ENCODE measurements at places on chromosomes 3 and 15.

- no peak for DNase-seq
Measured at GRCh38 chr3:128973988-128974564, 19.8 kb downstream of the CFAP92 start.

GRCh38 chr3:121710347-121710746 lies 39.2 kb downstream of the GOLGB1 start:
- no peak for DNase-seq

DNA sequence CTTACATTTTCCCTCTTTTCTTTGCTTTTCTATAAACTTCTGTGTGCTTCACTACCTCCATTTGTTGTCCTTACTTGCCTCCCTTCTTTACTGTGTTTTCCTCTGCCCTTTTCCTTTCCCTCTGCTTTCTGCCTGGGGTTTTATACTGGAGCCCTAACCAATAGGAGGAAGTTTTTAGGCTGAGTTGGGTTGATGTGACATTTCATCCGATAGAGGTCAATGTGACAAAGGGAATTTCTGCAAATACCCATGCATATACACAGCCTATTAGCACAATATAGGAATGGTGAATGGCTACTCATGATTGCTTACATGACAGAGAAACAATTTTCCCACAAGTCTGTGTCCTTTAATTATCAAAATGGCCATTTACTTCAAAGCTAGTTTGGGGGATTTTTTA lies 153.0 kb upstream of the ARPP21 start:
- no peak for DNase-seq

GRCh38 chr15:52558196-52558595 lies 10.6 kb downstream of the ARPP19 start:
- DNase-seq = peak; percentile 61

GRCh38 chr15:90074916-90075315 lies 27.4 kb downstream of the IDH2 start:
- no peak for DNase-seq

DNA sequence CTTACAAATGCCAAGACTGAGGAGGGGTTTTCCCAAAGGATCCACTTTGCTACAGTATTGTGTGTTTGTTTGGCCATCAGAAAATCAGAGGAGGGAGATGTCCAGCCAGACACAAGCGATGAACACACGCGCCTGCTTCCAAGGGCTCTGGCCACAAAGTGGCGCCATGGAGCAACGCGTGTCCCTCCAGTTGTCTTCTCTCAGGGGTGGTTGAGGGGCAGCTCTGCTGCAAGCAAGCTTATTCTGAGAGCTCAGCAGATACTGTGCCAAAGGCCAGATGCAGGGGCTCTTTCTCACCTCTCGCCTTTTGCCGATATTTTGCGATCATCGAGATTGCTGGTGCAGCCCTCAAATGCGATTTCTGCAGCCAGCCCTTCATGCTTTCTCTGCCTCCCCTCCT lies 88.9 kb upstream of the OSBPL11 start:
- no peak for DNase-seq

DNA sequence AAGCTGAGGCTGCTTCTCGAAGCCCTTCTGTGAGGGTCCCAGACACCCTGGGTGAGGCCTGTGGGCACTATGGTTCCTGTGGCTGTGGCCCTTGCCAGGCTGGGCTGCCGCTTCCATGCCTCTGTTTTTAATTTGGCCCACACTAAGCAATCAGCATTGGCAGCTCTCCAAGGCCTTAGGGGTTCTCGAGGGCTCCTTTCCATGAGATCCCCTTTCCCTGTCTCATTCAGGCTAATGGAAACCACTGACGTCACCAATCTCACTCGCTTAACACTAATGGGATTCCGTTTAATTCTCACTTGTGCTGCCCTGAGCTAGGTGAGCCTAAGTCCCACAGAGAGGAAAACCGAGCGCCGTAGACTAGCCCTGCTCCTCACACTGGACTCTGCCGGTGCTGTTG lies 60.2 kb upstream of the RAB6B start:
- no peak for DNase-seq

GRCh38 chr3:160112481-160112880 lies 112.7 kb upstream of the C3orf80 start:
- no peak for DNase-seq

- no peak for DNase-seq
Measured at GRCh38 chr3:147389717-147390116, 16.6 kb downstream of the ZIC4 start.

GRCh38 chr15:67935244-67935643 lies 95.4 kb upstream of the RNU6-1 start:
- DNase-seq = no peak

GRCh38 chr3:134460965-134461364 lies 24.8 kb downstream of the ANAPC13 start:
- no peak for DNase-seq

DNA sequence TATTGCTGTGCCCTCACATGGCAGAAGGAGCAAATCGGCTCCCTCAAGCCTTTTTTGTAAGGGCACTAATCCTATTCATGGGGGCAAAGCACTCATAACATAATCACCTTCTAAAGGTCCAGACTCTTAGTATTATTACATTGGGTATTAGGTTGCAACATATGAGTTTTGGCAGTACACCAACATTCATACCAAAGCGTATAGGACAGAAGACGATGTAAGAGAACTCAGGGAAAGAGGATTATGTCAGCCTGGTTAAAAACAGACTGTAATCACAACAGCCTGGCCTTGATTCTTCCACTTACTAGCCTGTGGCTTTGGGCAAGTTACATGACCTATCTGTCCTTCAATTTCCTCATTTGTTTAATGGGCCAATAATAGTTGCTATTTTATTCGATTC lies 828.5 kb upstream of the NECTIN3 start:
- no peak for DNase-seq

GRCh38 chr3:17500618-17501017 lies 241.8 kb downstream of the TBC1D5 start:
- no peak for DNase-seq

GRCh38 chr15:68299436-68299835 lies 21.9 kb downstream of the FEM1B start:
- DNase-seq = no peak

- no peak for DNase-seq
Measured at GRCh38 chr3:71078199-71078598, 505.3 kb downstream of the FOXP1 start.

- no peak for DNase-seq
Measured at GRCh38 chr3:15610082-15610759, 8.7 kb downstream of the BTD start.

DNA sequence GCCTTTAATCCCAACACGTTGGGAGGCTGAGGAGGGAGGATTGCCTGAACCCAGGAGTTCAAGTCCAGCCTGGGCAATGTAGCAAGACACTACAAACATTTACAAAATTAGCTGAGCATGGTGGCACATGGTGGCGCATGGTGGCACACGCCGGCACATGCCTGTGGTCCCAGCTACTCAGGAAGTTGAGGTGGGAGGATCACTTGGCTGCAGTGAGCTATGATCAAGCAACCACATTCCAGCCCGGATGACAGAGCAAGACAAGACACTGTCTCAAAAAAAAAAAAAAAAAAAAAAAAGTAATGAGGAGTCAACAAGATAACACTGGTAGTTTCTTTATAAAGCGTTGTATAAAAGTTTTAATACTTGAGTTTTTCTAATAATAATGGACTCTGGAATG lies 10.1 kb downstream of the FEZF2 start:
- DNase-seq = no peak

GRCh38 chr15:71125831-71126450 lies 10.7 kb downstream of the THSD4 start:
- DNase-seq = no peak

DNA sequence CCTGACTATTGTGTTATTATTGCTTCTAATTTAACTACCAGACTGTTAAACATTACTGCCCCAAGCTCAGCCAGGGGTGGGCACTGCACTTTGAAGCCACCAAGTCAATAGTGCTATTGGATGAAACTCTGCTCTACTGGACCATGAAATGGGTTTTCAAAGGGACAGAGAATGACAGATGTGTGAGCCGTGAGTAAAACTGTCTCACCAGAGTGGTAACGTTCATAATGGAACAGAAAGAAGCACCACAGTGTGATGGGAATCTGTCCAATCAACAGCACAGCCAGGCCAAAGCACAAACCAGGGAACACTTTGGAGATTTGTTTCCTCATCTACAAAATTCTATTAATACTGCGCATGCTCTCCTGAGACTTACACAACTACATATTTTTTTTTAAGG lies 171.8 kb upstream of the LPP start:
- no peak for DNase-seq

DNA sequence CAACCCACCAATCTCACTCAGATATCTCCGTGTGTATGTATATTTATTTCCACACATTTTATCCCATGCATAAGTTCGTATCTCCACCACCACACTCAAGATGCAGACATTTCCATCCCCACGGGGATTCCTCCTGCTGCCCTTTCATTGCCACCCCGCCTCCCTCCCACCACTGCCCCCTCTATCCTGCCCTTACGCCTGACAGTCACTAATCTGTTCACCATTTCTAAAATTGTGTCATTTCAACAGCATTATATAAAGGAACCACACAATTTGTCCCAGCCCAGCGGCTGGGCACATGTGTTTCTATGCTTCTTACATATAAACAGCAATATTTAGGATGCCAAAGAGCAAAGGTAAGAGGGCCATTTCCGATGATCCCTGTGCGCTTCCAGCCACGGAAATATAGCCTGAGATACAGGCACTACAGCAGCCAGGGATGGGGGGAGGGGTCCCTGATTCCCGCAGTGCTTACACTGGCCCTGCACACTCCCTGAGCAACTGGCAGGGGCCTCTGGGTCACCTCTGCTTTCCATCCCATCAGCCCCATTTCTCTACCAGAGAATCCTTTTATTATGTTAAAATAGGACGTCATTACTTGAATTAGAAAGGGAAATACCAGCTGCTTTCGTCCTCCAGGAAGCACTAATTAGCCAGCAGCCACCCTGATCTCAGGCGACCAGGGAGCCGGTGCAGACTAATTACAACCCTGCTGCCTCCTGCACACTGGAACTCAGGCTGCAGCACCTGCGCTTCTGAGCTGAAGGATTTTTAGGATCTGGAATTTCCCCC lies 372.0 kb upstream of the ATP10A start:
- no peak for DNase-seq

DNA sequence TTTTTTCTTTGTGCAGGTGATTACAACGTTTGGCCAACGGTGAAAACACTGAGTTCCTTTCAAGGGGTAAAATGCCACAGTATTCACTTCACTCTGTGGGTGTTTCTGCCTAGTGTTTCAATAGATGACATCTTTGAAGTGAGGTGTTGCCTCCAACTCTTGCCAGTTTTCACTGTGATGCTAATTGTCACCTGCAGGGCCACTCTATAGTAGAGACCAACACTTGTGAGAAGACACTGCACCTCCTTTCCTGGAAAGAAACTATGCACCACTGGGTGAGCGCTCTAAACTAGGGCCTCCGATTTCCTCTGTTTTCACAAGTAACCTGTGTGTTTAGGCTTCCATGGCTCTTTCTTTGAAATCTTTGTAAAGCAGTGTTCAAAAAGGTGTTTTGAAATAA lies 98.3 kb downstream of the THRB start:
- no peak for DNase-seq

DNA sequence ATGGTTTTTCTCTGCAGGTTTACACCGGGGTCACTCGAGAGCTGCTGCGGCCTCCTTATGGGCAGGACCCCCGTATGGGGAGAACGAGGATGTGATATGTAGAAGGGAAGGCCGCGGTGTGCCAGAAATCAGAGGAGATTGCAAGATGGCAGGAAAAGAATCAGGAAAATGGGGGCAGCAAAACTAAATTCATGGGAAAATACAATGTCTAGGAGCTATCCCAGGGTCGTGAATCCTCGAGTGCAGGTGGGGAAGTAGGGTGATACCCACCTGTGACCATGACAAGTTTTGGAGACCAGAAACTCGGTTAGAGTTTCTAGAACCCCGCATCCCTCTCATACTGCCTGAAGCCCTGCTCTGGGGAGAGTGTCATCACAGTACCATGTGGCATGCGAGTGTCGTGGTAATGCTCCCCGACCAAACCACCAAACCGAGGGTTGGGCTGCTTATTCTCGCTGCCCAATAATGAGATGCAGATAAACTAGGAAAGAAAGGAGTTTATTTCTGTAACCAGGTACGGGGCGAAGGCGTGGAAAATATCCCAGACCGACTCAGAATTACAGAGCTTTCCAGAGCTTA lies 781 bp downstream of the TRNT1 start:
- peak; percentile 17 for DNase-seq

GRCh38 chr15:31111091-31111647 lies 9.6 kb upstream of the TRPM1 start:
- DNase-seq = no peak

- DNase-seq = no peak
Measured at GRCh38 chr15:56215769-56216168, 27.9 kb downstream of the RFX7 start.

DNA sequence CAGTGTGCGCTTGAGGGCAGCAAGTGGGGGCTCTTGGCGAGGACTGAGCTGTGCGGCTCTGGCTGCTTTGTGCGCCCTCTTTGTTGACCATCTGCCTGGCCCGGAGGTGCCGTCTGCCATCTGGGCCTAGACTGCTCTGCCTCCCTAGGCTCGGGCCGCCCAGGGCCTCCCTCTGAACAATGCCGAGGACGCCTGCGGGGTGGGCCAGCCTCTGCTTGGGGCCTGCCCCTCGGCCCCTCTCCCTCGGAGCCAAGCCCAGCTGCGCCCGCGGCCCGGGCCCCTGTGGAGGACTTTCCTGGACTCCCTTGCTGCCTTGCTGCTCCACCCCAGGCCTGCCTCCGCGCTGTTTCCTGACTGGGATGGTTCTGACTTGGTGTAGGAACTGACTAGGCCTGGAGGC lies 31.9 kb upstream of the SPSB4 start:
- DNase-seq = no peak

GRCh38 chr3:126908752-126909275 lies 74.1 kb upstream of the PLXNA1 start:
- peak; percentile 30 for DNase-seq

DNA sequence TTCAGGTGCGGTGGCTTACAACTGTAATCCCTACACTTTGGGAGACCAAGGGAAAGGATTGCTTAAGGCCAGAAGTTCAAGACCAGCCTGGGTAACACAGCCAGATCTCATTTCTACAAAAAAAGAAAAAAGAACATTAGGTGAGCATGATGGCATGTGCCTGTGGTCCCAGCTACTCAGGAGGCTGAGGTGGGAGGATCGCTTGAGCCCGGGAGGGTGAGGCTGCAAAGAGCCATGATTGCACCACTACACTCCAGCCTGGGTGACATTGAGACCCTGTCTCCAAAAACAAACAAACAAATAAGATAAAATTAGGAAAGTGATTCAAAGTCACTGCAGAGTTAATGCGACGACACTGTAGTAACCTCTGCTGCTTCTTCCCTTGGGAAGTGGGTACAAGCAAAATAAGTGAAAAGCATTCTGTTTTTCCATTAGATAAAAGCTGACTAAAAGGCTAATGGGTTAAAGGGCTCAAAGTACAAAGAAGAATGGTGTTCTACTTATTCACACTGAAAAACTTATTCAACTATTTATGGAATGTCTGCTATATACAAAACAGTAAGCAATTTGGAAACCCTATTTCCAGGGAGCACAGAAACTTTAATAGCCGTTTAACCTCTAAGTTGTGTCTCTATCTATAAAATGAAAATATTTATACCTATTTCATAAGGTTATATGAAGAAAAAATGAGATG lies 8.0 kb upstream of the RPS27L start:
- DNase-seq = no peak

- DNase-seq = no peak
Measured at GRCh38 chr15:67372986-67373675, 118.5 kb downstream of the IQCH start.

GRCh38 chr3:43817825-43818224 lies 127.1 kb downstream of the ABHD5 start:
- no peak for DNase-seq

Data from GM06990 (cell line).